GM04503 (cell line): ENCODE measurements at places on chromosomes 6 and 20.

DNA sequence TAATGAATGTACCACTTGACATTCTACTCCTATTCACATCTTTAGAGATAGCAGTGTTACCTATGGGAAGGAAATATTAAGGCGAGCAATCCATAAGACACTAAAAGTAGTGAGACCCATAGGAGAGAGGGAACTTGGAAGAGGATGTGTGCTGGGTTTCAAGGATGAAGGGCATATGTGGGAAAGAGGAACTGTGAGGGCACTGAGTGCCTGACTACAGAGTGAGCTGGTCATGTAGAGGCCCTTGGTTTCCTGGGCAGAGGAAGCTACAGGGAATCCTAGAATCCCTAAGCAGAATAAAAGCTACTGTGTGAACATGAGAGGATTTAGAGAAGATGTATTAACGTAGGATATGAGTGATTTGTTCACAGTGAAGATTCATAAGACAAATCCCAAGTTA is 262.8 kb downstream of the FARS2 start:
- DNase-seq, result no peak

GRCh38 chr6:53956068-53956711 is 155.1 kb upstream of the MLIP start:
- no peak for DNase-seq

- DNase-seq, result no peak
These were observed 272.5 kb upstream of the SULF2 start for GRCh38 chr20:48057739-48058138.

DNA sequence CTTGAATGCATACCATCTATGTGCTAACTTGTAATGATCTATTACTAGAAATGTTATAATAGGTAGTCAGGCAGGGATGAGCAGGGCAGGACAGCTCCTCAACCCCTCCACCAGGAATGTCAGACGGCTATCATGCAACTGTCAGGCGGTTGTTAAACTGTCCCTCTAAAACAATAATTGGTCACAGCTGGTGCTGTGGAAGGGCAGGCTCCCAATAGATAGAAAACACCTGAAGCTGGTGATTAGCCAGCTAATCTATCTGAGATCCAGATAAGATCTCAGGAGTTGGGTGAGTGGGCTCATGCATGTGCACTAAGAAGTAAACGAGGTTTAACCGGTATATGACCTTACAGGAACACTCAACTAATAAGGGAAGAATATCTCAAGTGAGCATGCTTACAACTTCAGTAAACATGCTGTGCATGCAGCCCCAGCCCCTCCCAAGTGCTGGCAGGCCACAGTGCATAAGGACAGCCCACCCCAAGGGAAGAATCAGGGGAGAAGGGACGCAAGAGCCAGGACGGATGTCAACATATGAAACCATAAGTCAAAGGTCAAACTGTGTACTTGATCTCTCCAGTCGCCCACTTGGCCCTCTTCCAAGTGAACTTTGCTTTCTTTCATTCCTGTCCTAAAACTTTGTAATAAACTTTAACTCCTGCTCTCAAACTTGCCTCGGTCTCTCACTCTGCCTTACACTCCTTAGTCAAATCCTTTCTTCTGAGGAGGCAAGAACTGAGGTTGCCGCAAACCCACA is 566.2 kb upstream of the NRSN1 start:
- DNase-seq, result no peak

GRCh38 chr6:299104-299980 is 7.1 kb downstream of the DUSP22 start:
- no peak for DNase-seq

DNA sequence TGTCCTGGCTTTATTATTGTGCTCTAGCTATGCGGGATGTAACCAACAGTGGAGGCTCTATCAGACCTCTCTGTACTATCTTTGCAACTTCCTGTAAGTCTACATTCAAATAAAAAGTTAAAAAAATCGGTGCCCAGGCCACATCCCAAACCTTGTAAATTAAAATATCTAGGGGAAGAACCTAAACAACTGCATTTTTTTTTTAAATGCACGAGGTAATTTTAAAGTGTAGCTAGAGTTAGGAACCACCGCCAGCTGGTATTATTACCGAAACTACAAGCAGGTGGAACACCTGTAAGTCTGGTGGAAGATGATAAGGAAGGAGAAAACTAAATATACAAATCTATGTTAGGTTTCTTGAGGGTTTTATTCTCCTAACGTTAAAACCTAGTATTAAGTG is 34.5 kb upstream of the ID4 start:
- DNase-seq, result no peak
